ENCODE measurements at places on chromosomes 5 and 9.
A peak's percentile ranks its signal among the peaks of the same experiment; 100 is the strongest.

- DNase-seq = no peak
Measured at GRCh38 chr5:167525004-167525403, 766.4 kb upstream of the WWC1 start.

GRCh38 chr5:74294231-74294705, 346.3 kb downstream of the ENC1 start:
- no peak for DNase-seq

GRCh38 chr5:110903966-110904365, 165.2 kb downstream of the SLC25A46 start:
- DNase-seq = no peak

GRCh38 chr5:14267991-14268708, 125.0 kb downstream of the TRIO start:
- DNase-seq = no peak

DNA sequence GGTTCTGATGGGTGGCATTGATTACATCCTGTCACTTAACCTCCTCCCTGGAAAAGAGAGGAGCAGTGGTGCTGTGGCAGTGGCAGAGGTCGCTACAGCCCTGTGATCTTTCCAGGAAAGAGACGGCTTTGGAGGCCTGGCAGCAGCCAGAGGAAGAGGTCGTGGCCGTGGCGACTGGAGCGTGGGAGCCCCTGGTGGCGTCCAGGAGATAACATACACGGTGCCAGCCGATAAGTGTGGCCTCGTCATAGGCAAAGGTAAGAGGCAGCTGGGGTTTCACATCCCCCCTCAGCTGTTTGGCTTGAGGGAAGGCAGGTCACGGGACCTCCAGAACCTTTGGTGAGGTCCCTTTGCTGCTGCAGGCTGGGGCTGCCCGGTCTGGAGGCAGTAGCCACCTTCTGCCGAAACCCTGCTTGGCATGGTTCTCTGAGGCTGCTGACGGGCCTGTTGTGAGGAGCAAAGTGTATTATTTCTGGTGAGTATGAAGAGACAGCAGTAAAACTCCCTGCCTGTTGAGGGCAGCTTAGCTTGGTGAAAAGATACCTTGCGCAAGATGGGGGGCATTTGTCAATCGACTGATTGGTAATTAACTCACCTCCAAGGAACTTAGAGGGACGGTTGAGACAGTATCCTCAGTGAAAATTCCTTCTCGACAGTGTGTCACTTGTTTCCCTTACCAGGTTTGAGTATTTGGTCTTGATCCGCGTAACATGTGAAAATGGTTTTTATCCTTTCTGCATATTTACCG, 38.0 kb upstream of the PRDM12 start:
- no peak for DNase-seq

- no peak for DNase-seq
Measured at GRCh38 chr9:134275375-134275774, 50.9 kb upstream of the RXRA start.

- no peak for DNase-seq
Measured at GRCh38 chr5:132807163-132807838, 5.8 kb upstream of the SOWAHA start.

DNA sequence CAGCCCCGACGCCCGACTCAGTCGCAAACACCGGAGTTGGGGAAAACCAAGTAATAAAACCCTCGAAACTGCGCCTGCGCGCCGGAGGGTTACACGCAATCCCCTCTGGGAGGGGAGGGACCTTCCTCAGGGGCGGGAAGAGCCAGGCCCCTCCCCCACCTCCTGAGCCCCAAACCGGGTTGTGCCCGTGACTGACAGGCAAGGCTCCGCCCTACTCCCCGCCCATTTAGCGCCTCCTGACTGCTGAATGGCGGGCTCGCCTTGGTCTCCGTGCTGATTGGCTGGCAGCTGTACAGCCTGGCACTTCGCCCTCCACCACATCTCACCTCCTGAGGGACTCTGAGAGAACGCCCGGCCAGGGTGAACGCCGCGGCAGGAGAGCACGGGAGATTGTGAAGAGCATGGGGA, at the start of gene PRDM9:
TSS of gene PRDM9 (plus strand) at position 332 of the 408 bp plus-strand sequence. CDS start 1,425 bp downstream, outside the sequence.
- no peak for DNase-seq

DNA sequence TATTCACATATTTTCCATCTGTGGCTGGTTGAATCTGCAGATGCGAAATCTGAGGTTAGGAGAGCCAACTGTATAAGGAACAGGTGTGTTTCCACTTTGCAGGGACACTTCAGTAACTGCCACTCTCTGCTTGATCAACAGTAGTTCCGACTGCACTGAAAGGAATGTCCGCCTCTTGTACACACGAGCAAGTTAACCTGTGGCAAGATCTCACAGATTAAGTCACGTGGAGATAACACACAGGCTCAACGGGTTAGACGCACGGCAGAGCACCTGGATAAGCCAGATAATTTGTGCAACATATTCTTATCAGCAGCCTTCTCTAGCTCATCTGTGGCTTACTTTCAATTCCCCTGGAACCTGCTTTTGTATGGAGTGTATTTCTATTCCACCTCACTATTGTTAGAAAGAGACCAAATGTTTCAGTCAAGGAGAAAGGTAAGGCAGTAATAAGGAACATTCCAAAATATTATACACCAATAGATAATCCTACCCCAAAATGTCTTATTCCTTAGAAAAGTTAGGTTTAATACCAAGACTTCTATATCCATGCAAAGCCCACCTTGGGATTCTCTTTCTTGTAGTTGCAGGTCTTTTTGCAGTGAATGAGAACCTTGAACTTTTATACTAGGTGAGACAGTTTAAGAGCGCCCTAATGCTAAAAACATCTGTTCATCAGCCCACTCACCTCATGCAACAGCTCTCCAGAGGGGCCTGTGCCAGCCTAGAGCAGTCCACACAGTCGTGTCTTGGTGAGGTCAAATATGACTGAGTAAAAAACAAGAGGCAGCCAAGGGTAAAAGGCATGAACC, 6.5 kb upstream of the C9 start:
- DNase-seq = no peak

DNA sequence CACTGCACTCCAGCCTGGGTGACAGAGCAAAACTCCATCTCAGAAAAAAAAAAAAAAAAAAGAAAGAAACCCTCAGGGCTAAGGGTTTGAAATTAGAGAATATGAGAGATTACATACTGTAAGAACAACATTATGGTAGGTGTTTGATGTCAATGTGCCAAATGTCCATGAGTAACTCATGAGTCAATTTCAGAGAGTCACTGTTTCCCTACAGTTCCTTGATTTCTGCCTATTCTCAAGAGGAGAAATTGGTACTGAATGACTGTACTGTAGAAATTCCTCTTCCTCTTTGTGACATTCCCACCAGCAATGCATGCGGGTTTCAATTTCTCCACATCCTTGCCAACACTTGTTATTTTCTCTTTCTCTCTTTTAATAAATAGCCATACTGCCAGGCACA, 35.2 kb downstream of the MARVELD2 start:
- DNase-seq = peak; percentile 71

DNA sequence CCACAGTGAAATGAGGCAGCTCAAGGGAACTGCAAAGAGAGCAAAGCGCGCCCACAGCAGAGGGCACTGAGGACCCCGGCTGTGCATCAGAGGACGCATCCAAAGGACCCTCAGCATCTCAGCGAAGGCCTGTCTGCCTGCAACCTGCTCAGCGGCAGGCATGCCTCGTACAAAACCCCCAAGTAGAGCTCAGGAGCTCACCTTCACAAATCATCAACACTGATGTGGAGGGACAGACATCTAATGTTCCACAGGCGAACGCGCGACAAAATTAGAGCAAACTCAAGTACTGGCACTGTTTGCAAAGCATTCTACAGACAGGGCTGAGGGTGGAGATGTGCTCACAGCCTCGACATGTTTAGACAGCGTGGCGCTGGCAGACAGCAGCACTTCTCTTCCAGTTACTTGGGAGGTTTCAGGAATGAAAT, 81.0 kb downstream of the DCP2 start:
- no peak for DNase-seq

GRCh38 chr5:39495227-39495626, 70.4 kb upstream of the DAB2 start:
- no peak for DNase-seq

GRCh38 chr9:38621434-38622287, 1.3 kb upstream of the ANKRD18A start:
- DNase-seq = no peak

DNA sequence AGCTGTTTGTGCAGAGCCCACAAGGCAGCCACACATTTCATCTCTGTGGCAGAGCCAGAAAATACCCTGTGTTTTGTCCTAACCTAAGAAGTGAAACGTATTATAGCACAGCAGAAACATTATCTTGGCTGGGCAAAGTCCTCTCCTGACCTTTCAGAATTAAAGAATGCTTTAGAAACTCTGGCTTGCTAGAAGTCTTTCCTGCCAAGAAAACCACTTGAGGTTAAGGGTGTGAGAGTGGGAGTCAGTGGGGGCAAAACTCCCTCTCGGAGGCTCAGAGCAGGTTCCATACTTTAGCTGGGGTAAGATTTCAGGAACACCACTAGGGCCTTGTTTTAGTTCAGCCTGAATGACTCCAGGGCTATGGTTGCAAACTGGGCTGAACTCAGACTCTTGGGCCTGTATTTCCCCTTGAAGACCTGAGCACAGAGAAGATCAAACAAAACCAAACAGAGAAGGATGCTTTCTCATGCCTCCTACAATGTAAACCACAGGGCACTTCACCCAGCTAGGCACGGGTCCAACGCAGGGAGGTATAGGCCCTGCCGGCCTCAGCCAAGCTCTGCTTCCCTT, 48.0 kb downstream of the ZNF366 start:
- DNase-seq = no peak

DNA sequence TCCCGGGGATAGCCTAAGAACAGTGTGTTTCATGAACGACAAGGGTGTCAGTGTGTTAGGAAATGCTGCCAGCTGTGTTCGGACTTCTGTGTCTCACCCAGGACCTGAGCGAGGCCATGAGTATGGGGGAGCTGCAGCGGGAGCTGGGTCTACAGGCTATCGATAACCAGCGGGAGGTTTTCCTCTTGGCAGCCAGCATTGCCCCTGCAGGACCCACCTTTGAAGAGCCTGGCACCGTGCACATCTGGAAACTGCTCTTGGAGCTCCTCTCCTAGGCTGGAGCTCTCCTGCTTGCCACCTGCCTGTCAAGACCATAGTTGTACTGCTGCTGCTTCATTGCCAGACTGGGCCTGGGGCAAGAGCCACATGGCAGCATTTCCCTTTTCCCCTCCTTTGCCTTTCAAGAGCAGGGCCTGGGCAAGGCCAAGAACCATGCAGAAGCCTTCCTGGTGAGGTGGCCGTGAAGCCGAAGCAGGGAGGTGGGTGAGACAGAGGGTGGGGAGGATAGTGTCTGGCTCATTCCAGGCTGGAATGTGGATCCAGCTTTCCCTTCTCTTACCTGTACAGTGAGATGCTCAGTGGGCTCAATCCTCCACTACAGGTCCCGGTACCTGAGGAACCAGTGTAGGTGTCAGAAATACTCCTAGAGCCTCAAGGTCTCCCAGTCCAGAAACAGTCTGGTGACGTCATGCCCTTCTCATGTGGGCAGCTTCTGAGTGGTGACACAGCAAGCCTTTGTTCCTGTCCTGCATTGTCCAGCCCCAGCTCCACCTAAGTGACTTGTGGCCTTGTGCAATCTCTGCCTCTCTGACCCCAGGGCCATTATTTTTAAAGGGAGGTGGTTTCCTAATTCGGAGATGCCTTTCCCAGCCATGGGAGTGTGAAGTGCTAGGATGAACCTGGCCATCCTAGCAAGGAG, 6.6 kb downstream of the ARL10 start:
- no peak for DNase-seq

GRCh38 chr5:82129723-82130285, 148.3 kb downstream of the RPS23 start:
- DNase-seq = no peak

DNA sequence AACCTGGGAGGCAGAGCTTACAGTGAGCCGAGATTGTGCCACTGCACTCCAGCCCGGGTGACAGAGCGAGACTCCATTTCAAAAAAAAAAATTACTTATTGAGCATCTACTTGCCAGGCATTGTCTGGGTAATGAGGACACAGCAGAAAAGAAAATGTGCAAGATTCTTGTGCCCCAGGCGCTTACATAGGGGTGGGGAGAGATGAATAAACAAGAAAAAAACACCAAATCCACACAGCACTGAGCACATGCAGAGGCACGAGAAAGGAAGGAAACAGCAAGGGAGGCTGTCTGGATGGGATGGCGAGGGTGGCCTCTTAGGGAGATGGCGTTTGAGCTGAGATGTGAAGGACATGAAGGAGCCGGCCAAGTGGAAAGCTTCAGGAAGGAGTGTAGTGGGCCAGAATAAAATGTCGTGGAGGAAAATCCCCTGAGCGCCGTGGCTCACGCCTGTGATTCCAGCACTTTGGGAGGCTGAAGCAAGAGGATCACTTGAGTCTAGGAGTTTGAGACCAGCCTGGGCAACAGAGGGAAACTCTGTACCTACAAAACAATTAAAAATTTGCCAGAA, 13.9 kb downstream of the DYNC2I2 start:
- no peak for DNase-seq

DNA sequence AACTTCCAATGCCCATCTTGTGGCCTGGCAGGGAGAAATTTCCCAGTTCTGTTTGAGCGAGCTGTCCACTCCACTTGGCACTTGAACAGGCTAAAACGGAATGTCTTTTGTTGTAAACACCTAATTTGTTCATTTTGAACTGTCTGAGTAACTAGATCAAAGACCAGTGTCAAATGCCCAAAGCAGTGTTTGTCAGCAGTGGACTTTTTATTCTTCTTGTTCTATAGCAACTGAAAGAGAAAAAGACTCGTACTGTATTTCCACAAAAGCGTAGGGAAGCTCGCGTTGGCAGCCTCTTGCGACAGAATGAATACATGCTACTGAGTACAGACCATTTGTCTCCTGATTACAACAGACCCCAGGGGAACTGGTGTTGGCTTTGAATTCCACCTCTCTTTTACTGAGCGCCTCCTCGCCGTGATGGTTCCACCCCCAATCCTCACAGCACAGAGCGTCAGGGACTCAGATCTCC, 601.8 kb upstream of the ZNF608 start:
- no peak for DNase-seq

DNA sequence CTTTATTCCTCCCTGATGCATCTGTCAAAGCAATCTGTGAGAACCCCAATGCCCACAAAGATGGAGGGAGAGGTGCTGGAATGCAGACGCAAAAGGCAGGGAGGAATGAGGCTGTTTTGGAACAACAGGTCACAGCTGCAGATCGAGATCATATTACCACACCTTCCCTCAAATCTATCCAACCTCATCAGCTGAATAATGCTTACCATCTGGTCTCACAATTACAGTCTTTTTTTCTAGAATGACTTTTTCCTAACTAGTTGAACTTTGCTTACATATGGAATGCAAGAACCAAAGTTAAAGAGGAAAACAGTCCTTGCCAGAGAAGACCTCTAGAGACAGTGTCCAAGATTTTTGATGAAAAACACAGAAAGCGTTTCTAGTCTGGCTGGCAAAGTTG, 158.1 kb downstream of the LPAR1 start:
- peak; percentile 71 for DNase-seq

GRCh38 chr5:180575571-180575970, 15.7 kb downstream of the SCGB3A1 start:
- DNase-seq = no peak
